GM20000 (cell line): ENCODE measurements at places on chromosomes 5 and 9.
A peak's percentile ranks its signal among the peaks of the same experiment; 100 is the strongest.

- DNase-seq = no peak
Measured at GRCh38 chr5:112125903-112126302, 293.2 kb downstream of the EPB41L4A start.

GRCh38 chr5:107543868-107544267 is 126.9 kb downstream of the EFNA5 start:
- no peak for DNase-seq

GRCh38 chr5:52655163-52655562 is 132.6 kb upstream of the ITGA1 start:
- DNase-seq = no peak

GRCh38 chr9:36128349-36128748 is 8.2 kb upstream of the GLIPR2 start:
- DNase-seq = no peak

DNA sequence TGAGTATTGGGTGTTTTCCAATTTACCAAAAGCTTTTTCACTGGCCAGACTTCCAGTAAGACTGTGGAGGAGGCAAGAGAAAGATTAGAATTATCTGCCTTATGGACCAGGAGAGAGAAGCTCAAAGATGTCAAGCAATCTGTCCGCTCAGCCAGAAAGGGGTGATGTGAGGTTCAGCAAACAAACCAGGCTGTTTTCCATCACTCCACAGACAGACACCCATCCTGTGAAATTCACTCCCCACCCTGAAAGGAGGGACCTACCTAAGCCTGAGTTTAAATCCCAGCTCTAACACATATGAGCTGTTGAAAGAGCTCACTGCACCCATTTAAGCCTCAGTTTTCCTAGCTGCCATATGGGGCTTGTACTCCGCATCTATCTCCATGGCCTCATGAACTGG is 14.9 kb upstream of the COL27A1 start:
- DNase-seq = no peak

- DNase-seq = no peak
Measured at GRCh38 chr5:159581502-159582249, 251.4 kb upstream of the IL12B start.

DNA sequence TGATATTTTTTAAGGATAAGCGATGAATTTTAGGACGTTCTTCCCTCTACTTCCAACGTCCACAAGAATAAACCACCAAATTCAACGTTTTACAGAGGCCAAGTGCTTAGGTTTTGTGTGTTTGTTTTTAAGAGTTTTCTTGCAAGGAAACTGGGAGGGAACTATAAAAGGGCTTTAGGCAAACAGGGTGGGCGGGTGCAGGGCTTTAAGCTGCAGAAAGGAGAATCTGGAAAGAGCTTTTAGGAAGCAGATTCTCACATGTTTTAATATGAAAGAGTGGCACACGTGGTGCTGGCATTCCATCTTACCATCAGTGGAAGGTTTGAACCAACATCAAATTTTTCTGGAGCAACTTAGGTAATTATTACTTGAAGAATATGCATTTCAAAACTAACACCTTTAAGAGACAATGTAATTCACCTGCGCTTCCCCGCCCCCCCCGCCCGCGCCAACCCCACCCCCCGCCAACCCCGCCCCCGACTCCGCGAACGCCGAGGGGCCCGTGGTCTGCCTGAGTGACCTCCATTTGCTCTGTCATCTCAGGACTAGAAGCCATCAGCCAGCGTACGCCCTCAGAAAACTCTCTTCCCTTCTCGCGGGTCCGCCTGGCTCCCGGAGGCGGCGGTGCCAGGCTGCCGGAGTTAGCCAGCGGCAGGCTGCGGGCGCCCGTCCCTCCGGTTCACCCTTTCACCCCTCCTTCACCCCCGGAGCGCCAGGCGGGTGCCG is 911 bp upstream of the PIK3R1 start:
- peak; percentile 75 for DNase-seq

- no peak for DNase-seq
Measured at GRCh38 chr9:128084746-128085145, 16.7 kb downstream of the SLC25A25 start.

- no peak for DNase-seq
Measured at GRCh38 chr9:78306222-78307076, 9.5 kb downstream of the PSAT1 start.
